NCI-H1436 (cell line): ENCODE measurements at places on chromosomes 7 and 10.

GRCh38 chr7:24576171-24577025 lies 3.1 kb downstream of the PALS2 start:
- DNase-seq: peak; percentile 43

DNA sequence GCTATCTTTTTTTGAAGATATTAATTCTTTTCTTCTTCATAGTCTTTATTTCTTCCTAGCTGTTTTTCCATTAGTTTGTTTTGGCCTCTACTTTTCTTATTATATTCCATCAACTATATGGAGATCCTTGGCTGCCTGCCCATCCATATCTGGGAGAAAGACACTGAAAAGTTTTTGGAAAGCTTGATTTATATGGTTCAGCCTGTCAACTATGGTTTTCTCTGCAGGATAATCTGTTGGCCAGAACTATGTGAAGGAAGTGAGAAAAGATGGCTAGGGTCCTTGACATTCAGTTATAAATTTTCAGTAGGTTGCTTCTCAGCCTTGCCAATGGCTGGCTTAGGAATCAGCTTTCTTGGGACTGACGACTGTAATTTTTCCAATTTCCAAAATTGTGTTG lies 10.0 kb upstream of the CDK14 start:
- DNase-seq: no peak

DNA sequence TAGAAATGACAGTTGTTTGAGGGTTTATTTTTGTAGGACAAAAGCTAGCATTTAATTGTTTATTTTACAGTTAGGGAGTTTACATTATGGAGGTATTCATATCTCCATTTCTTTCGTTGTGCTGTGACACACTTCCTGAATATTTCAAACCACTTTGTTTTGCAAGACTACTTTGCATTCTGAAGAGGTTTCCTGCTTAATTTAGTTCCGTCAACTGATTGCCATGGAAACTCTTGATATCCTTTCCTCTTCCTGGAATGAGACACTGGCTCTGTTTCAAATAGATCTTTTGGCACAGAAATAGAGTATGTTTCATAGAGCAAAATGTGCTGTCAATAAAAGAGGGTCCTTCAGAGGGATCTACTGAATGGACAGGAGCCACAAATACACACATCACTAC lies 159.5 kb upstream of the AGR3 start:
- DNase-seq: peak; percentile 57

DNA sequence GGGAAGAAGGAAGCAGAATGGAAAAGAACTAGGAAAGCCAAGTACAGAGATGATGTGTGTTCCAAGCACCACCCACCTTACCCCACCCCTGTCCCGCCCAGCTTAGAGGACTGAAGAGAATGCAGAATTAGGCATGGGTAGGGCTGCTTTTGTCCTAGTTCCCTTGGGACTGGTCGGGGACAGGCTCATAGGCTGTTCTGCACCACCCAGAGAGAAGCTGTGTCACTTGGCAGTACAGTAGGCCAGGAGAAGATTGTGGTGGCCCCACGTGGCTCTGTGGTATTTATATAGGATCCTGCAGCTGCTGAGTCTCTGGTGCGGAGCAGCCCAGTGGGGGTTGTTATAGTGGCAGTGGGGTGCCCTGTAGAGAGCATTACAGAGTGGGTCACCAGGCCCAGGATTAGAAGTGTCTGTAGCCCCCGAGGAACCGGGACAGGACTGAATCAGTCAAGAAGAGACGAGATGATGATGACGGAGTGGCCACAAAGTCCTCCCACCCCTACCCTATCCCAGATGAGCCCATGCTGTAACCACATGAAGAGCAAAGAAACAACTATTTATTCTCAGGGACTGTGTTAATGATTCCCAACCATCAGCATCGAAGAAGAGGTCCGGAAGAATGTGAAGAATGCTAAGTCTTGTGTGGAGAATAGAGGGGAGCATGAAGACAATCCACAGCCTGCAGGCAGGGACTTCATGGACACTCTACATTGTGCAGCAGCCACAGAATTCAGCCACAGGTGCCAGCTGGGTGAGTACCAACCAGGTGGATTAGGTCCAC lies 88.9 kb downstream of the C1GALT1 start:
- DNase-seq: no peak

DNA sequence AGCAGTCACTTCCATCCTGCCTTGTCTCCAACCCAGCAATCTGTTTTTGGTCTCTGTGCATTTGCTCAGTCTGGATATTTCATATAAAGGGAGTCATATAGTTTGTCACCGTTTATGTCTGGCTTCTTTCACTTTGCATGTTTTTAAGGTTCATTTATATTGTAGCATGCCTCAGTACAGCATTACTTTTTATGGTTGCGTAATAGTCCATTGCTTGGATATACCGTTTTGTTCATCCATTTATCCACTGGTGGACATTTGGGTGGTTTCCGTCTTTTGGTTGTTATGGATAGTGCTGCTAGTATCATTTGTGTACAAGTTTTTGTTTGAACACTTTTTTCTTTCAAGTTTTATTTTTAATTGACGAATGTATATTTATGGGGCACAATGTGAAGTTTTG lies 18.2 kb downstream of the TBC1D12 start:
- no peak for DNase-seq

GRCh38 chr10:3435671-3436070 lies 263.1 kb upstream of the PITRM1 start:
- DNase-seq: no peak

GRCh38 chr10:112412696-112413095 lies 34.0 kb downstream of the ZDHHC6 start:
- DNase-seq: no peak
